ENCODE measurements at places on chromosomes 12 and 14.

DNA sequence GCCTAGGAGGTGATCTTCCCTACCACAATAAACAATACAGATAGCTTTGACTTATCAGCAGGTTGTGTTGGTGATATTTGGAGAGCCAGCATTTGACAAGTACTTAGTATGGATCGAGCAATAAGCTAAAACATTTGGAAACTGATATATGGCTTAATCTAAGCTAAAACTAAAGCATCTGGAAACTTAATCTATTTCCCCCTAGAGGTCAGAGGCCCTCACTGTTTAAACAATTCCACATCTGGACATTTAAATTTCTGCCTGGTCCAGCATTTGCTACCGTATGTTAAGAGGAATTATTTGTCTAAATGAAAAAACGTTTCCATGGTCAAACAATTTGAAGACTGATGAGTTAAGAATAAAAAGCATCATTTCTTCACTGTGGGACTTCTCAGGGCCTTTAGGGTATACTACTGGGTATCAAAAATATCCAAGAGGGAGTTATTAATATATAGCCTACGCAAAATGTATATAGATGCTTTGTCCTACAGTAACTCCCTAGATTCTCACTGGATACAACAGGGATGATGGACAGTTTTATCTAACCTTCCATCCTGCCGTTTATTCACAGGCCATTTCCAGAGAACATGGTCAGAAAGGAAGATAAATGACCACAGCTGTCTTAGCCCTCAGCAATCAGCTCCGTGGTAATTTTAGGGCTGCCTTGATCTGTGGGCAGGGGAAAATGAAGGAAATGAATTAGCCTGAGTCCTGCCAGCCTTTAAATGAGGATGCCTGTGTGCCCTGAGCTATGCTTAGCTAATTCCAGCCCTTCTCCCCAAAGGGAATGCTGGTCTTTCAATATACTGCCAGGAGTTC lies 135.4 kb upstream of the NUDT4 start:
- DNase-seq: no peak

DNA sequence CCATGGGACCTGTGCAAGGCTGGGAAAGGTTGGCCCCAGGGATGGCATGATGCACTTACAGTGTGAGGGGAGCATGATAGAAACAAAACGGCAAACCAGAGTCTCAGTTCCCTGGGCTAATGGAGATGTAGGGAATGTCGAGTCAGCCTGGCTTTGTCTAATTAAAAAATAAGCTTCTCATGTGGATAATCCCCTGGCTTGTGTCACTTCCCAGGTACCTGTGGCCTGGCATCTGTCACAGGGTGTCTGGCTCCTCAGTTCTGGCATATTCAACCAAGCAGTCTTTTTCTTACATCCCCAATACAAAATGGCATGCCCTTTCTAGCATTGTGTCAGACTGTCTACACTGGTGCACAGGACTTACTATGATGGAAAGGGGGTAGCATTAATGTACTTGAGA lies 261.4 kb downstream of the GRIN2B start:
- DNase-seq: no peak

DNA sequence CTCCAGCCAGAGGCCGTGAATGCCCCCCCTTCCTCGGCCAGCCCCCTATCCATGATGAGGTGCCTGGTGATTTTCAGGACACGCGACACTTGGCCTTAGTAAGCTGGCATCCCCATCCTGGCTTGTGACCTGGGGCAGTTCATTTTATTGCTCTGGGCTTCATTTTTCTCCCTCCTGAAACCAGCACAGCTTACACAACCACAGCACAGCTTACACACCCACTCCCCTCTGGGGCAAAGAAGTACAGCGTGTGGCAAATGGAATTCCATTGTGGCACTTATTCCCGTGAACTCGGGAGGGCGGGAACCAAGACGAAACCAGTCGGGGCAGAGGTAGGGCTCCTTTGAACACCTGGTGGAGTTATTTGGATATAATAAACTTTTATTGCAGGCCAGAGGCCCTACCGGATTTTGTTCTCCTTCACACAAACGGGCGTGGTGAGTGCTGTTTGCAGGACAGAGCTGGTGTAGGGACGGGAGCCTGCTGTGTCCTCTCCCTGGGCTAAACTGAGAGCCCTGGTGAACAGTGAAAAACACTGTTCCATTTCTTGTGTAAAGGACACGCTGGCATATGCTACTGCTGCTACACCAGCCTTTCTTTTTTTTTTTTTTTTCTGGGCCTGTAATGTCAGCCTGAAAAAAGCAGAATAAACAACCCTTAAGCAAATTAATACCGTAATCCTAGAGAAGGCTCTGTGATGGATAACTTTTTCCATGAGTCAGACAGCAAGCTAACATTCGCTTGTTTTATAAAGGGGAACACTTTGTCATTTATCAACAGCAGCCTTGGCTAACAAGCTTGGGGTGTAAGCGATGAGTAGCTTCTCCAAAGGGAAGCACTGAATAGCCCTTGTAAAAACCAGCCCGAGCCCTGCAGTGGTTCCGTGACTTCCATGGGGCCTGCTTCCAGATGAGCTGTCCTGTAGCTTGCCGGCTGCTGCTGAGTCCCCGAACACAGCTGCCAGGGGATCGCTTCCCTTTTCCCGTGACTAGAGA lies 29.3 kb downstream of the CD9 start:
- no peak for DNase-seq

DNA sequence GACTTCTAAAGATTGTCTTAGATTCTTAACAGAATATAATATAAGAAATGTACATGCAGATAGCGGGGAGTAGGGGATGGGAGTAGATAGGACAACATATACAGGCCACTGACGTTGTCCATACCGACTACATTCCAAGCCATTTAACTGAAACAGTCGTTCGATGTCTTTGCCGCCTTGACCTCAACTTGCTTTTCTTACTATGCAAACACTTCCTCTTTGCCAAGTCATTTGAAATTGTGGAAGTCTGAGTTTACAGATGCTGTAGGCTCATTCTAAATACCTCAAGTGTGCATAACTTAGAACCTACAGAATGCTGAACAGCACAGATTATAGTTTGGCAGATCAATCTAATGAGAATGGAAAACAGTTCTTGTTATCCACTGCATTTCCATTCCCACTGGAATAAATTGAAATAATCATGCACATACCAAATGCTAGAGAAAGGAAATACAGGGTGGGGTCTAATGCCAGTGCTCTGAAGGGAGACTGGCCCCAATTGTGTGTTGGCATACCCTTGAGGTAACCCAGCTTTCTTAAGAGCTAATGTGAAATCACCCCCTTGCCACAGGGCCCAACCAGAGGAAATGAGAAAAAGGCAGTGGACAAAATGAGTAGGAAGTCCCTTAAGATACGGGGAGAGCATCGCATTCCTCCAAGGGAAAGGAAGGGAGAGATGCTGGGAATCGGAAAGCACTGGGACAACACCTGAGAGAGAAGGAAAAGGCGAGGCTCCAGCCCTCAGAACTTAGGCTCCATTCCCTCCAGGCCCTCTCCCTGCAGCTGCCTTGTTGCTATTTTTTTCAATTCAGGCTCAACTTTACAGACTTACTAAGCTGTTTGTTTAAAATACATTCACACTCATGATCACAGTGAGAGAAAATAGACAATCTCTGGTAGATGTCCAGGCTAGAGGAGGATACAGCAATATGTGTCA lies 380.9 kb upstream of the TMTC1 start:
- DNase-seq: no peak

DNA sequence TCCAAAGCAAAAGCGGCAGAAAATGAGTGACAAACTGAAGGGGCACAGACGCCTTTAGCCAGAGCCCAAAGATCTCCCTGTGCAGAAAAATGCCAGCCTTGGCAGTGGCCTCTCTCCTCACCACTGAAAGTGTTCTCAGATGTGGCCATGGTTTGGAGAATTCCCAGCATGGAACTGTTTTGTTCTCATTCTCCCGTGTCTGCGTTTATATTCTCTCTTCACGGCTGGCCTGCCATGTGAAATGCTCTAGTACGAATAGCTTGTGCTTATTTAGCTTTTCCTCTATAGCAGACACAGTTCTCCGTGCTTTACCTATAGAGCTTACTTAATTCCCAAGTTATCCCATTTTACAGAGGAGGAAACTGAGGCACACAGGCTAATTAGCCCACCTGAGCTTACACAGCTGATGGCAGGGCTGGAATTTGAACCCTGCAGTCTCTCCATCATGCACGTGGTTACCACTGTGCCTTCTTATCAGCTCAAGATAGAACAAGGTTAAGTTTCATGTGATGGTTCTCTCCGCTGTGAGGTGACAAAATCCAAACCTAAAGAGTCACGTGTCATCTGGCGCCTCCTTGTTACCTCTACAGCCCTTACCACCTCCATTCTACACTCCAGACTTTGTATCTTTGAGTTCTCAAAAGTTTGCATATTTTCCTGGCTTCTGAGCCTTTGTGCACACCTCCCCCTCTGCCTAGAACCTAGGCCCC lies 141.6 kb downstream of the GCH1 start:
- DNase-seq: no peak

- DNase-seq: no peak
These were observed 54.1 kb upstream of the FERMT2 start for GRCh38 chr14:53004976-53005375.

GRCh38 chr12:81395431-81395830 lies 317.6 kb downstream of the ACSS3 start:
- no peak for DNase-seq

- DNase-seq: no peak
These were observed 18.8 kb upstream of the FLVCR2 start for GRCh38 chr14:75559451-75560222.

DNA sequence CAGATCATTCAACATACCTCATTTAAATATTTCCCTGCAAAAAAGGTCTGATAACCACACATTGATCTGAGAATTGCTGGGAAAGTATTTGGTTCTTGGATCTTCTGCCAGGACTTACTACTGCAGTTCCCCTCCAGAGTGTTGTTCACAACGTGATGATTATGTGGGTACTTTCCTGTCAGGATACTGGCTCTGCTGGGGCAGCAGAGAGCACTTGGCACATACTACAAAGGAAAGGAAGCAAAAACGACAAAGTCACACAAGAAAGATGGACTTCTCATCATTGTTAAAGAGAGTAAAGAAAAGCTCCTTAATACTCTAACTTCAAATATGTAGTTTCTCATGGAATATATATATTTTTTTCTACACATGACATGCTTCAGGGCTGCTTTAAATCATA lies 11.5 kb downstream of the GNS start:
- no peak for DNase-seq

GRCh38 chr14:61652526-61653262 lies 42.6 kb upstream of the HIF1A start:
- DNase-seq: no peak

DNA sequence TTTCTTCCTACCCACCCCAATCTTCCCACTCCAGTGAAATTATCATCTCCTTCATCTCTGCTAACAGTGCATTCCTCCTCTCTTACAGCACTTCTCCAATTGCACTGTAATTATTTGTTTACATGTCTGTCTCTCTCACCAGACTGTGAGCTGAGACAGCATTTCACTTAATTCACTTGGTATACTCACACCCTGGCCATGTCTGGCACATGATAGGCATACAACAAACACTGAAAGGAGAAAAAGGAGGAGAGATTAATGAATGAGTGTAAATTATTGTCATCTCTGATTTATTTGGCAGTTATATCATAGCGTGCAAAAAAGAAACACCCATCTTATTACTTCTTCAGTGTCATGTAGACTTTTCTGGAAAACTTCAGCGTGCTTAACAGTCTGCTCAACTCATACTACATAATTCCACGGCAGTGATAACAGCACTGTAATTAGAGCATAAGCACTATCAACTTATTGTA lies 452.3 kb downstream of the ADAMTS20 start:
- no peak for DNase-seq

- no peak for DNase-seq
These were observed 116.5 kb downstream of the TMTC2 start for GRCh38 chr12:82803201-82803600.

DNA sequence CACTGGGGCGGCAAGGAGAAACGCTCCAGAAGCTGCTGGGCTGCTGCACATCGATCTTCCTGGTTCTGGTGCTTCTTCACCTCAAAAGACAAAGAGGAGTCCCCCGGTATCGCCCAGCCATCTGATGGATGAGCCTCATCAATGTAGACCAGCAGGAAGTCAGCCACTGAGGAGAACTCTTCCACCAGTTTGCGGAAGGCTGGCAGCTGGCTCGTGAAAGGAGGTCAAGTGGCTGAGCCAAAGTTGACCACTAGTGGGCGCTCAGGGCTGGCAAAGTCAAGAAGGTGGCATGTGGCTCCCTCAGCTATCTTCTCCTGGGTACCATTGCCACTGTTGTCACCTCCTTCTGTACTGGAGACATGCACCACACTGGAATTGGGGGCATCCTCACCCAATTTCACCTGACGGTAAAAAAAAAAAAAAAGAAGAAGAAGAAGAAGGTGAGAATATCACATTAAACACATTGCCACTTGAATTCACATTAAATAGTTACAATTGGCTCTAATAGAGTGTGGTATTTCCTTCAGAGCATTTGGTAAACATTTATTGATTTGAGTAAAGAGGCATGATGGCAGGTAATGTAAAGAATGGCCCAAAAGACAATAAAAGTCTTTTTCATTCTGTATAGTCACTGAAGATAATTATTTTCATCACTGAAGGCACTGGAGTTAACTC lies 8.3 kb downstream of the DIO2 start:
- DNase-seq: no peak

DNA sequence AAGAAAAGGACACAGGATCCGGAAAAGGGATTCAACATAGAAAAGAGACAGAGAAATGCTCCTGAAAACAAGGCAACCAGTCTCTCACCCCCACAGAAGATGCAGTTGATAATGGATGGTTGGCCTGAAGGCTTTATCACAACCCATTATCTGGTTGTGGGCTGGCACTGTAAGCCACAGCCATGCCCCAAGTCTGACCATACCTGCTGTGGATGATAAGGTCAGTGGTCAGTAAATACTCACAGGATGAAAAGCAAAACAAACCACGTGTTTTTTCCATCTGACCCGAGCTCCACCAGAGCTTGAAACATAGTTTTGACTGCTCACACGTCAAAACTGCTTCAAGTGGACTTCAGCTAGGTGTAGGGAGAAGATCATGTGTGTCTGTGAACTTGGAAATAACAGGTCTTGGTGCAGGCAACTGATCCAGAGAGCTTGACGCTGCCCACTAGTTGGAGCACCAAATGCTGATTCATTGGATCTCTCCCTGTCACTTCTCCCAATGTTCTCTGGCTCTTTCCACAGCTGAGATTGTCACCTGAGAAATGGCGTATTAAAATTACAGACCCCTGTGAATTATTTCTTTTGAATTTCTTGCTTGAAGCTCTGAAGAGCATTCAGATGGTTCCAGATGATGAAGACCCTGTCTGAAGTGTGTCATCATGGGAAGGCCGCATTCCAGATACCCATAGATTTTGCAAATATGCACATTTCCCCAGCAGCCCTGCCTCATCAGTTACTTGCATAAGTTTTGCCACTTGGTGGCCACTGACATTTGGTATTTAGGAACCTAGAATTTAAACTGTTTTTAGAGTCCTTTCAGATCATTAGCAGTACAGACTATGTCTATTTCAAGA lies 8.5 kb downstream of the TMEM233 start:
- DNase-seq: no peak

Measured in smooth muscle cell of the brain vasculature (primary cell).